IPS DF 6.9 (cell line): ENCODE measurements at places on chromosomes 3 and 15.

GRCh38 chr3:66403323-66403990, 97.4 kb downstream of the LRIG1 start:
- DNase-seq = no peak

- no peak for DNase-seq
These were observed 53.4 kb downstream of the LARS2 start for GRCh38 chr3:45441584-45442310.

DNA sequence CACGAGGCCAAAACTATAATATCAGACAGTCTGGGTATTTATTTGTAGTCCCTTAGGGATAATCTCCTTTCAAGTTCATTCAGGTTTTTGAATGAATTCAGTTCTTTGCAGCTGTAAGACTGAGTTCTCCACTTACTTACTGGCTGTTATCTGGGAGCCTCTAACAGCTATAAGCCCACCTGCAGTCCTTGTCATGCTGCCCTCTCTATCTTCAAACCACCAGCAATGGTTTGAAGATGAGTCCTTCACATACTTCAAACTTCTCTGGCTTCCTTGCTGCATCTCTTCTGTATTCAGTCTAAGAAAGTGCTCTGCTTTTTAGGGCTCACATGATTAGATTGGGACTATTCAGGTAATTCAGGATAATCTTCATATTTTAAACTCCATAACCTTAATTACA, 154.5 kb upstream of the STT3B start:
- no peak for DNase-seq

DNA sequence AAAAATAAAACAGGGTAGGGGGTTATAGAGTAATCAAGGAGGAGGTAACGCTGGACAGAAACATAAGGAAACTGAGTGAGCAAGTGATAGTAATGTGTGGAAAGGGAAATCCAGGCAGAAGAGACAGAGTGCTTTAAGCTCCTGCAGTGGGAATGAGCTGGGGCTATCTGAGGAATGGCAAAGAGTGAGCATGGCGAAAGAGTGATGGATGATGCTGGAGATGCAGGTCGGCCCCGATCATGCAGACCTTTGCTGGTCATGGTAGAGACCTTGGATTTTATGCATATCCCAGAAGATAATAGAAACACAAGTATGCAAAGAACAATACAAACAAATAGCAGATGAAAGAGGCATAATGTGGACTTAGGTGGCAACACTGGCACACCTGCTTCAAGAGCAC, 26.0 kb upstream of the ACAP2 start:
- DNase-seq = no peak

DNA sequence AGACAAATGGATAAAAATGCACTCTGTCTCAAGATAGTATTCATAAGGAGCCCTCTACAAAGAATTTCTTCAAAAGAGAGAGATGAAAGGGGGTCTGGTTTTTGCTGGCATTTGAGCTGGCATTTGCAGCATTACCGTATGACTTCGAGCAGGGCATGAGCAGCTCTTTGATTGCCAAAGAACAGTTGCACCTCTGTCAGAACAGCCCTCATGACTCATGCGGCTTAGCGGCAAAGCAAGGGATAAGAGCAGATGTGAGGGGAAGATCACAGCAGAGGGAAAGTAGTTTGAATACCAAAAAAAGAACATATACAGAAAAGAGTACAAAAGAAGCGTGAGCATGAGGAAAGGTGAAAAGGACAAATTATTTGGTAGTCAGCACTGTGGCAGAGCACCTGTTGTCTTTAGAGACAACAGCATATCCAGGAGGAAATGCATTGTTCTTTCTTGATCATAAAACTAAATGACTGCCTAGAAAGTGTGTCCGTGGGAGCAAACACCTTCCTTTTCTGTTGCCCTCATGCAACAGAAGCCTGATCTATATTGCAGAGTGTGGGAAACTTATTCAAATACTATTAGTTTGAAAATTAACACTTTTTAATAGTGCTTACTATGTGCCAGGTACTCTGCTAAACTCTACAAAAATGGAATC, 80.5 kb upstream of the SLC24A5 start:
- no peak for DNase-seq

- DNase-seq = no peak
These were observed 4.6 kb downstream of the PIK3R4 start for GRCh38 chr3:130741946-130742610.

DNA sequence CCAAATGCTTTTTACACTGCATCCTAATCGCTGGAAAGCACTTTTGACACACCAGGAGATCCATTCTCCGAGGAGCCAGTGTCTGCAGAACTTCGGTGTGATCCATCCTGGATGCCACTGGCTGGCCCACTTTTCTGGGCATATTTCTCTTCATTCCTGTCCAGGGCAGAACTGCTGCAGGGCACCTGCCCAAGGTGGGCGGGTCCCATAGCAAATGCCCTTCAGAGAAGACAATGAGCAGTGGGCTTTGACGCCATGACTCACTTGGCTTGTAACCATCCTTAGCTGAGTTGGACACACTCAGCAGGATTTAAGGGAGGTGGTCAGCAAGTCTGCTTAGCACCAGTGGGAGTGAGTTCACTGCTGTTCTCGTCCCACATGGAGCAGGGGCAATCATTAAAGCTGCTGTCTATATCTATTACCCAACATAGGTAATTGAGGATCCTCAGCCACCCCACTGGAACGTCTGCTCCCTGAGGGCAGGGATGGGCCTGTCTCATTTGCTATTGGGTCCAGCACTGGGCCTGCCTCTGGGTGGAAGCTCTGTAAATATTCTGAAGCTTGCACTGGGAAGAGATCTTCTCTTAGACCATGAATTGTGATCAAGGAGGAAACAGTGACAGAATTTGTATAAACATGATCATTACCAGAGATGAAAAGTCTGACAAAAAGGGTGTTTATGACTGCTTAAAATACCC, 112.7 kb upstream of the IQSEC1 start:
- DNase-seq = no peak

GRCh38 chr3:71825551-71826283, 40.8 kb upstream of the PROK2 start:
- DNase-seq = no peak
